Activated CD4-positive, alpha-beta T cell treated with anti-CD3 and anti-CD28 coated beads for 36 hours (primary cell): ENCODE measurements at places on chromosomes 11 and 22. TPM values are rescaled to one million over a fixed set of nuclear protein-coding genes. Genes with fewer than 3 reads are reported as not detected.

- DNase-seq = no peak
Measured at GRCh38 chr22:38694049-38694448, 6.7 kb downstream of the JOSD1 start.

GRCh38 chr11:61007956-61008896 is 36.7 kb downstream of the CD6 start:
- DNase-seq = no peak

DNA sequence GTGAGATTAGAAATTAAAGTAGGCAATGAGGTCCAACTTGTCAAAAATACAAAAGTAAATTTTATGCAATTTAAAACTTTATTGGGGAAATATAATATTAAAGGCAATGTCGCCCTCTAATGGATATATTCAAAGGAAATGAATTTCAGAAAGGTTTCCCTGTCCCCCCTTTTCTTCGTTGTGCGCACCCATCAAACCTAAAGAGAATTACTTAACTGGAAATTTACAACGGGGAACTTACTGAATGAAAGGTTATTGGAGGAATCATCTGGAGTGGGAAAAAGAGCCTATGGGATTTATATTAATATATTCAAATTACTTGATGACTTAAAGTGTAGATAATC is 1.7 kb upstream of the ABTB2 start:
- DNase-seq = no peak

DNA sequence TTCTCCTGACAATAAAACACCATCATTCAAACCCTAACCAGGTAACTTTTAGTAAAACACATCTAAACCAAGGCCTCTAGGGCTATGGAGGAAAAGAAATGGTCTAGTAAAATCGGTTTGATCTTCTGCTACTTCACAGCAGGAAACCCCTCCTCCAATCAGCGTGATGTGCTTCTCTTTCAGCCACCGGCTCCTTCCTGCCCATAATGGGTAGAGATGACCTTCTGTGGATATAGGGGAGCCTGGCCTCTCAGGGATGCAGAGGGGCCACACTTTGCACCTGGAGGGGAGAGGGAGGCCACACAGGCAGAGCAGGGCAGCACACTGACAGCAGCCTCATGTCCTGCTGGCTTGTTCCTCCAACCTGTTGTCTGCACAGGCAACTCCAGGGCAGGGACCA is 6.9 kb downstream of the EHD1 start:
- peak; percentile 24 for DNase-seq

NOX4 gene
- total RNA-seq = not detected
